GM13976 (cell line): ENCODE measurements at places on chromosomes 3 and 15.

GRCh38 chr15:24856397-24857390, 98.1 kb upstream of the SNRPN start:
- DNase-seq = no peak

- no peak for DNase-seq
Measured at GRCh38 chr3:172536993-172537419, 13.8 kb upstream of the TNFSF10 start.

DNA sequence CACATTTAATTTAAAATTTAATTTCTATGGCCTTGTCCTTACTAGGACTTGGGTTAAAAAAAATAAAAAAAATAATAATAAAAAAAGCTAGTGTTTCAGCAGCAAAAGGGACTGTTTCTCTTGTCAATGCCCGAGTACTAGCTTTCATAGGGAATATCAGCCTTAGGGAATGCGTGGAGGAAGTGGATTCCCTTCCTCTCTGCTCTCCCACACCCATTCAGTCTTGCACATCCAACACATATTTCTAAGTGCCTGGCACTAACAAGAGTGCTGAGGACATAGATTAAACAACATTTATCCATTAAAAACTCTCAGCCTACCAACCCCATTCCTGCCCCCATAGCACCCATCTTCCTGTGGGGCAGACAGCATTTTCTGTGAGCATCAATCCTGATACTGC, 6.2 kb downstream of the ZNF385D start:
- no peak for DNase-seq

DNA sequence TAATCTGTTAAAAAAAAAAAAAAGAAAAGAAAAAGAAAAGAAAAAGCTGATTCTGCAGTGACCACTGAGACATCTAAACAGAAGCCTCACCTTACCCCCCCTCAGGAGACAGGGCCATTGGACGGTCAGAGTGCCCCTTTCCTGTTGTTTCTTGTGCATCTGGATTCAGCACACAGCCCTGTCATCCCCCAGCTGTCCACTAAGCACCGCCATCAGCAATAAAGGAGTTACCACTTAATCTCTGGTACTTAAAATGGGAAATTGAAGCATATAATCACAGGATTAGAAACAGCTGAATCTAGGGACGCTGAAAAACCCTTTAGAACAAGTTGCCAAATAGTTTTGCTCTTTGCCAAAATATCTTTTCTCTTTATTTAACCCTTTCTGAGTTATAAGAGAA, 62.5 kb downstream of the TRIM69 start:
- DNase-seq = no peak

- DNase-seq = no peak
Measured at GRCh38 chr15:68330901-68331300, 53.4 kb downstream of the FEM1B start.

DNA sequence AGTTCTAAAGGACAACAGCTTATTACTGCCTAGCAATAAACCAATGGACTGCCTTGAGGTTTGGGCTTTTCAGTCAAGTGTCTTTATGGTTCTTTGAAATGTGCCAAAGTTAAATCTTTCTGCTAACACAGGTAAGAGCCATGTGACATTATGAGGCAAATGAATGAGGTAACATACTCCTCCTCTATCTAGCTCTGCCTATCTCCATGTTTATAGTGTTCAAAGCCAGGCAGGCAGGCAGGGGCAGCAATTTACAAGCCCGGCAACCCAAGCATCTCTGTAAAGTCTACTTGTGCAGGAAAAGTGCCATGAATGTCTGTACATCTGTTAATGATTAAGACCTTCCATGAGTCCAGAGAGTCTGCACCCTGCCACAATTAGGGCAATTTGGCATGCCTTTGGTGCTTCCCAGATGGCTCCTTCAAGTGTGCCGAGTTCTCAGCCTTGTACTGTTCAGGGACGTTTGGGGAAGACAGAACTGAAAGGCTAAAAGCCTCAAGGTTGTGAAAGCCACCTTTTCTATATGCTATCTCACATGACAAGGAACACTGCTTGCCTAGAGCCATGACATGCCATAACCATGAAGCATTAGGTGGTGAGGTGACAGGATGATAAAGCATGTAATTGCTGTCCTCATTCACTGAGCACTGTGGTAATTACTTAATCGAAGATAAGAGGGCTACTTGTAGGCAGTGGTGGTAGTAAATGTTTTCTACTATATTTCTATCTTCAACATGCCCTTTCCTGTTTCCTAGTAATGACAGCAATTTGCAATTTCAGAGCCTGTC, 41.4 kb upstream of the EIF1B start:
- DNase-seq = no peak

GRCh38 chr3:81726735-81727134, 34.7 kb downstream of the GBE1 start:
- DNase-seq = no peak

GRCh38 chr15:88841236-88841635, 38.0 kb downstream of the ACAN start:
- DNase-seq = no peak

DNA sequence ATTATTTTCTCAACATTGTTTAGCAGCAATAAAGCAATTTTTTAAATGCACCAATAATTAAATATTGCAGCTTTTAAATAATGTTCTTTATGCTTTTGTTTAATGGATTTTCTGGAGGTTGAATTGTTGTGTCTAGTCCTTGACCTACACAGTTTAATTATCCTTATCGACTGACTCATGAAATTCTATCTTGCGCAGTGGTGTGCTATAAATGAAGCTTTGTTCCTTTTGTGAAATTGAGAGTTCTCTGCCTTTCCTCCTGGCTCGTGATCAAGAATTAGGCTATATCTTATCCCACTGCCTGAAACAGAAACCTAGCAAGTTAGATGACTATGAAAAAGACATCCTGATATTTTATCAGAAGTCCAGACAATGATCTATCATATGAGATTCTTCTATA, 37.0 kb upstream of the PIK3R4 start:
- no peak for DNase-seq

GRCh38 chr3:58837856-58838255, 171.3 kb upstream of the FAM3D start:
- no peak for DNase-seq

GRCh38 chr3:76034649-76035048, 249.3 kb upstream of the ZNF717 start:
- DNase-seq = no peak

- no peak for DNase-seq
Measured at GRCh38 chr15:77577366-77577950, 55.3 kb downstream of the LINGO1 start.

- no peak for DNase-seq
Measured at GRCh38 chr3:43759297-43759782, 68.6 kb downstream of the ABHD5 start.

DNA sequence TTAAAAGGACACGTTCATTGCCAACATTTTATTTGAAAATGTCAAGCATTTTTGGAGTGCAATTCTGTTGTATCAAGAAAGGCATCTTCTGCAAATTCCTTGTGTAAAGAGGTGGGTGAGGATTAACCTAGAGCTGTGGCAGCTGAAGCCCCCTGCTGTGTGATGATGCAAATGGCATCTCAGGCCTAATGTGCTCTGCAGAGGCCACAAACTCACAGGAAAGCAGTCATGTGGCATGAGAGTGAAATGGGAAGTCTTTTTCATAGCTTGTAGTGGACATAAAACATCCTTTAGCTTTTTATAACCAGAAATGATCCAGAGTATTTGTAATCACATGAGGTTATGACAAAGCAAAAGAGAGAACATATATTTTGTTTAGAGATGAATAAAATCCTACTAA, 6.4 kb downstream of the CADM2 start:
- no peak for DNase-seq

DNA sequence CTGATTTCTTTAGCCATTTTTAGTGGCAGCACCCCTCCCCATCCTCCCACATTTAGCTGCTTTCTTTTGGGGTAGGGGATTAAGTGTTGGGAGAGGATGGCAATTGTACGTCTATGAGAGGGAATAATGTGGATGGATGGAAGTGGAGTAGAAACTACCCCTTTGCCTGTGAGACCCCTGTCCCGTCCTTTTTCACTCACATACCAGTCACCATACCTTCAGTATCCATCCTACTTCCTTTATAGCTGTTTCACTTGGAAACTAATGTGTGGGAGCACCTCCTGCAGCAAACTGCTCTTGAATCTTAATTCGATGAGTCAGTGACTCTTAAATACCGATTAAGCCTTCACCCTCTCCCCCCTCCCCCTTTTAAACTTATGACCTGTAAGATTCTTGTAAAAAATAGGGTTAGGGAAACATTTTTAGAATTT, 730 bp downstream of the SPRED1 start:
- no peak for DNase-seq

GRCh38 chr15:51751697-51752683, 593 bp downstream of the TMOD2 start:
- DNase-seq = peak; percentile 47

DNA sequence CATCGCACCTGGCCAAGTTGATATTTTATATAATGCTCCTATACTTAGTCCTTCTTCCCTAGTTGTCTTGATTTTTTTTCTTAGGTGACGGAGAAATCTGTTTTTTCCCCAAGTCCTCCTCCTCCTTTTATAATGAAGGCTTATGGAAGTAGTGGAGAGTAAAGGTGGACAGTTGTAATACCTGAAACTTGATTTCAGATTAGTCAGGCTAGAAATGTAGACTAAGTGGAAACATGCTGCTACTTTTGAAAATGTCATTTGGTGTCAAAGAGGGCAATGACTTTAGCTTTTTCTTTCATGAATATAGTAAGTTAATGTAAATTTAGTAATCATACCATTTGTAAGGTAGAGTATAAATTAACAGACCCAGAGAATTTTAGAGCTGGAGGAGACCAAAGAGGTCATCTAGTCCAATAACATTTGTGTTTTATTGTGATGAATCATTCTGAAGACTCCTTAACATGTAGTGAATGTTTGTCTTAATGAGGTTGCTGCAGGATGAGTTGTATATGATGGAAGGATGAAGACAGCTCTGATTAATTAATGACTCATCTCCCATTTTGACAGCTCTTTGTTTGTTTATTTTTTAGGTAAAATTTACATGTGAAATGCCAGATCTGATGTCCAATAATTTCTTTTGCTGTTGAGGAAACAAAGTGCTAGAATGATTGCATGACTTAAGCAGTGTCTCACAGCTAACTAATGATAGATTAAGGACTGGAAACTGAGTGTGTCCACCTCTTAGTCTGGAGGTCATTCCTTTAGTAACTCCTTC, 8.7 kb downstream of the CTDSPL2 start:
- no peak for DNase-seq

DNA sequence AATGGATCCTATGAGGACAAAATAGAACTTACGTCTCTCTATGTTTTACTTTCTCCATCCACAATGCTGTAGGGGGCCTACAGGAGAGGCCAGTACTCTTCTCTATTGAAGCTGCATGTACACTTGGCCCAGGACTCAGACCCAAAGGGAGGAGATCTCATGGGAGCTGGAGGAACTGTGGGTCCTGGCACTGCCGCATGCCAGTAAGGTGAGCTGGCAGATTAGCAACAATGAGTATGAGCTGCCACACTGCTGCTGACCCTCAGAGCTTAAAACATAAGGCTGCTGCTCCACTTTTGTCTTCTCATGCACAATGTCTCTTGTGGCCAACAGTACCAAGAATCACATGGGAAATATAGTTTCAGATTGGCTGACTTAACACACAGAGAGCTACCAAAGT, 57.8 kb upstream of the TBC1D5 start:
- no peak for DNase-seq

DNA sequence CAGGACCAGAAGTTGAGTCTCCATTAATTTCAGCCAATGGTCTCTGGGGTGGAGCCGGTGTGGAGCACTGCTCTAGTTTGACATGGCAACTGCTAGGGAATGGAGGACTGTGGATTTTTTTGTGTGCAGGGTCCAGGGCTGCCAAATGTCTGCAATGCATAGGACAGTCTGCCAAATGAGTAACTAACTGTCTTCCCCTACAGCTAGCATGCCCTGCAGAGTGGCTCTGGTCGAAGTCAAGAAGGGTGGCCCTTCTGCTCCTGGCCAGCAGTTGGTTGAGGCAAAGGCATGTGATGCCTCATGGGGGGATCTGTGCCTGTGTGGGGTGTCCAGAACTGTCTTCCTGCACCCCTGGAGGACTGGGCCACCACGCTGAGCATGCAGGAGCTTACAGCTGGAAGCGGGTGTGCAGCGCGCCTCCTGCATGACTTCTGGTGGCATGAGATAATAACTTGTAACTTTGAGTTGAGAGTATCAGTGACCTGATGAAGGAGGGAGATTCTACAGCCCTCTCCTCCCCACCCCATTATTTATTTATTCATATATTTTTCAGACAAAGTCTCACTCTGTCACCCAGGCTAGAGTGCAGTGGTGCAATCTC, 4.6 kb downstream of the TPRA1 start:
- DNase-seq = no peak

DNA sequence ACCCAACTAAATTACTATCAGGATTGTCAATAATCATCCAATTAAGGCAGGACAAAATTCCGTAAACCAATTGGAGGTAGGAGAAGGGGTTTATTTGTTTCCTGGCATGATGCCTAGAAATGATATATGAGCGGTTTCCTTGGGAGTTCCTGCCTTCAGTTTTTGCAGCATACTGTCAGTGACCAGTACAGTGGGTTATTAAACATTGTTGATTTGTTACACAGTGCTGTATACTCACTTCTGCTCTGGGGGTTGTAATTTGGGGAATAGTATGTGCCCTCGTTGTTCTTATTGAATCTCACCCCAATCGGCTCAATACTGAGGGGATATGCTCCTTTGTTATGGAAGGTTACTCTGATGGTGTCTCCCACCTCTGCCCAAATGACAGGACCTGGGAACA, 22.2 kb downstream of the CP start:
- no peak for DNase-seq

GRCh38 chr15:68620721-68621527, 42.1 kb downstream of the CORO2B start:
- no peak for DNase-seq

- peak; percentile 51 for DNase-seq
Measured at GRCh38 chr15:63212050-63213004, 22.9 kb downstream of the RAB8B start.
